Ovary (tissue), 10 donors: ENCODE measurements at places on chromosomes 11 and 22. TPM values are rescaled to one million over a fixed set of nuclear protein-coding genes. Genes with fewer than 3 reads are reported as not detected.

GRCh38 chr11:45395947-45396346 lies 109.8 kb upstream of the SYT13 start:
- DNase-seq, result no peak
- peaks cover 10% of the 10 kb centered on the region for H3K4me1 ChIP-seq
- H3K36me3 ChIP-seq, result no peaks in the 10 kb centered on the region
- no peak overlapping the region for H3K4me3 ChIP-seq

Gene DEUP1
- not detected for total RNA-seq

DNA sequence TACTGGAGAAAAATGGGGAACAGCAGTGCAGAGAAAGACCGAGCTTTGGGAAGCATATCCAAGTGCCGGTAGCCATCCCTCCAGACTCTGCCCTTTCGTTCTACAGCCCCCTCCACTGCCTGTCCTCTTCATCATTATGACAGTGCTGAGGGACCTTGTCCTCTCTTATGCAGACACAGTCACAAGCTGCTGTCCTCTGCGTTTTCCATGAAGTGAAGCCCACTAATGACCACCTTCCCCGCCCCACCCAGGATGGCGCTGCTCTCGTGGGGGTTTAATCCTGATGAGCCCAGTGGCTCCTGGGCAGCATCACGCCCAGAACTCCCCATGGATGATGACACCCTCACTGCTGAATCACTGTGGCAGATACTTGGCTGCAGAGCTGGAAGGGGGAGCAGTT lies 157.7 kb downstream of the PKNOX2 start:
- no peak overlapping the region for H3K27ac ChIP-seq
- H3K27me3 ChIP-seq, result no peaks in the 10 kb centered on the region
- DNase-seq, result no peak

DNA sequence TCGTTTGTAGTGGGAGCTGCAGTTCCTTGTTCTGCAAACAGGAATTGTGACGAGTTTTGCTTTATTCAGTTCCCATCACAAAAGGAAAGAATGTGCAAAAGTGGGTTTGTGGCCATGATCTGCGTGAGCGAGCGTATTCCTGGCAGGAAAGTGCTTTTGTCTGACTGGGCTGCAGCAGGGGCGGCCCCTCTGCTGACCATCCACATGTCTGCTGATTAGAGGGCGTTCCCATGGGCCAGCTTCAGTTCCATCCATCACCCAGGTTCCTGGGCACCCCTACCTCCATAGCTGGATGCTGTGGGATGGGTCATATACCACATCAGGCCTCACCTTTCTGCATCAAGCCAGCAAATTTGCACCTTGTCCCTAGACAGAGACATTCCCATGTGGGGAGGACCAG lies 28.9 kb upstream of the GAL start:
- DNase-seq, result no peak
- H3K27ac ChIP-seq, result no peak overlapping the region
- peaks cover 6% of the 10 kb centered on the region for H3K4me1 ChIP-seq
- H3K27me3 ChIP-seq, result no peaks in the 10 kb centered on the region
- no peaks in the 10 kb centered on the region for H3K36me3 ChIP-seq

DNA sequence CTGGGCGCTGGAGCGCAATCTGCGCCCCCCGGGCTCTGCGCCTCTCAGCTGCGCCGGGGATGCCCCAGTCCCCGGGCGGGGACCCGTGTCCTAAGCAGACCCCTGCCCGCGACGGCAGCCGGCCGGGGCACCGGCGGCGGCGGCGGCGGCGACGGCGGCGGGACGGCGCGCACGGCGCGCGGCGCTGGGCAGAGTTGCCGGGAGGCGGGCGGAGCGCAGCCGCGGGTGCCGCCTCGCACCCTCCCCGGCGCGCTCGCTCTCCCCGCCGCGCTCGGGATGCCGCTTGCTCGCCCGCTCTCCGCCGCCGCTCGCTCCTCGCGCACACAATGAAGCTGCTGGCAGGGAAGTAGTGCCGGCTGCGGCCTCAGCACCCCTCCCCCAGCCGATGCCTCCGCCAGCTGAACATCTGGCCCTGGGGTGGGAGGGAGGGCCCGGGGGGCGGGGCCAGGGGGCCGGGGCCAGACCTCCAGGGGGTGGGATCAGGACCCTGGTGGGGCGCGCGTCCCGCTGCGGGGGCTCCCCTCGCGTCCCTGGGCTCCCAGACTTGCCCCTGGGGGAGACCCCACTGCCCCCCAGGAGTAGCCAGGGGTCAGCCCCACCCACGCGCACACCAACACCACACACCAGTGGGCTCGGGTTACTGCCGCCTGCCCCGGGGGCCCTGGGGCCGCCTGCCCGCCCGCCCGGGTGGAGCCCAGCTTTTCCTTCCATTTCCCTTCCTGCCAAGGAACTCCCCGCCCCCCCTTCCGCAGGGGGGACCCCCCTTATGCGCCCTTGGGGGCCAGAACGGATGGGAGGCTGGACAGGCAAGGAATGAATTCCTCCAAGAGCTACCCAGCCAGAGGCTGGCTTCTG lies at the start of gene RCOR2:
TSS of gene RCOR2 (minus strand) at position 328 of the 855 bp plus-strand sequence. CDS start 708 bp downstream, outside the sequence.
- no peaks in the 10 kb centered on the region for H3K36me3 ChIP-seq
- peak within 1 kb of the TSS; percentile 78 for H3K27ac ChIP-seq
- H3K4me3 ChIP-seq, result peak within 1 kb of the TSS; percentile 32
- peak; percentile 90 for DNase-seq
- no peaks in the 10 kb centered on the region for H3K27me3 ChIP-seq

DNA sequence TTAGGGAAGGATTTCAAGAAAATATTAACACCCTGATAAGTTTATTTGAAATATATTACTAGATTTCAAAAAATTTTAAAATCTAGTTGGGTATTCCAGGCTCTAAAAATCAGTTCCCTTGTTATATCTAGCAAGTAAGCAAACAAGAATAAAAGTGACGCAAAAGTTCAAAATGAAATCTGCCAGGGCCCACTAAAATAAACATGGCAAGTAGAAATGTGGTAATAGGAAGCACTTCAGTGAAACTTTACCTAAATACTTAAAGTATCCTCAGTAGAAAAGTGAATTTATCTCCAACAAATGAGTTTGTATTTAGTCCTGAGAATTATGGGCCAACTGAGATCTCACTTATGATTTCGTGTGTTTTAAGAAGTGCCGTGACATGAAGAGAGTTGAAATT lies 23.6 kb downstream of the POLD3 start:
- H3K36me3 ChIP-seq, result no peaks in the 10 kb centered on the region
- H3K4me1 ChIP-seq, result no peaks in the 10 kb centered on the region
- no peak overlapping the region for H3K27ac ChIP-seq
- H3K27me3 ChIP-seq, result no peaks in the 10 kb centered on the region
- DNase-seq, result no peak

GRCh38 chr11:121576531-121576930 lies 123.8 kb upstream of the SORL1-AS1 start:
- H3K4me1 ChIP-seq, result peaks cover 2% of the 10 kb centered on the region
- H3K27me3 ChIP-seq, result no peaks in the 10 kb centered on the region
- no peak overlapping the region for H3K27ac ChIP-seq
- no peaks in the 10 kb centered on the region for H3K36me3 ChIP-seq
- DNase-seq, result peak; percentile 55
